ENCODE measurements at places on chromosomes 2 and 18.

- no peak for DNase-seq
Observed at GRCh38 chr2:162091325-162092007, 17.5 kb upstream of the DPP4 start.

DNA sequence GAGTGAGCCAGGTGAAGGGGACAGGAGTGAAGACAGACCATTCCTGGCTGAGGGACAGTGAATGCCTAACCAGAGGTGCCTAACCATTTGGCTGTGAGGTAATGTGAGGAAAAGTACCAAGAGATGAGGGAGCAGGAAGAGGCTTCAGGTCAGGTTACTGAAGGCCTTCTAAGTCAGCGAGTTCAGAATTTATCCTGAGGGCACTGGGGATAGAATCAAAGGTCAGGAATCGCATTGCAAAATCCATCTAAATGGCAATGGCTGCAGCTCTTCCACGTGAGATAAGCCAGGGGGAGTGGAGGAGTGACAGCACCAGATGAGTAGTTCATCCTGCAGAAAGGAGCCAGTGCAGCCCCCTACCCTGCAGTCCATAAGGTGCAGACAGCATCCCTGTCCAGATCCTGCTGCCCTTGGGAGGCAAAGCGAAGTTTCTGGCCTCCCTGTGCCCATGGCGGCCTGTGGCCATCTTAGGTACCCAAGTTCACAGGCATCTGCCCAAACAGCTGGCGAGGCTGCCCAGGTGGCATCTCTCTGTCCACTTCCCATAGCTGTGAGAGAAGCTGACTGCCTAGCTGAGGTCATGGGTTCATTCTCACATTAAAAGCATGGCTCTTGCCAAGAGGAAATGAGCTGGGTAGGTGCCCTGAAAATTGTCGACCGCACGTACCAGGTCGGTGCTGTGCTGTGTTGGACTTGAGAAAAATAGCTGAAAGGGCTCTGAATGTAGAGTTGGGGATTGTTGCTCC lies 49.5 kb downstream of the CYP27C1 start:
- no peak for DNase-seq

- no peak for DNase-seq
Observed at GRCh38 chr18:80022613-80023012, 11.6 kb upstream of the RBFA start.

DNA sequence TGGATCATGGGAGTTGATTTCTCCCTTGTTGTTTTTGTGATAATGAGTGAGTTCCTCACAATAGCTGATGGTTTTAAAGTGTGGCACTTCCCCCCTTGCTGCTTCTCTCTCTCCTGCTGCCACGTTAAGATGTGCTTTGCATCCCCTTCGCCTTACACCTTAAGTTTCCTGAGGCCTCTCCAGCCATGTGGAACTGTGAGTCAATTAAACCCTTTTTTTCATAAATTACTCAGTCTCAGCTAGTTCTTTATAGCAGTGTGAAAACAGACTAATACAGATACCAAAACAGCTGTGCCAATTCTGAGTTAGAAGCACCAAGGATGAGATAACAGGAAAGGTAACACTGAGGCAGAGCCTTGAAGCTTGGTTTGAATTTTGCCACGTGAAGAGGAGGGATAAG lies 44.7 kb downstream of the ITSN2 start:
- no peak for DNase-seq

DNA sequence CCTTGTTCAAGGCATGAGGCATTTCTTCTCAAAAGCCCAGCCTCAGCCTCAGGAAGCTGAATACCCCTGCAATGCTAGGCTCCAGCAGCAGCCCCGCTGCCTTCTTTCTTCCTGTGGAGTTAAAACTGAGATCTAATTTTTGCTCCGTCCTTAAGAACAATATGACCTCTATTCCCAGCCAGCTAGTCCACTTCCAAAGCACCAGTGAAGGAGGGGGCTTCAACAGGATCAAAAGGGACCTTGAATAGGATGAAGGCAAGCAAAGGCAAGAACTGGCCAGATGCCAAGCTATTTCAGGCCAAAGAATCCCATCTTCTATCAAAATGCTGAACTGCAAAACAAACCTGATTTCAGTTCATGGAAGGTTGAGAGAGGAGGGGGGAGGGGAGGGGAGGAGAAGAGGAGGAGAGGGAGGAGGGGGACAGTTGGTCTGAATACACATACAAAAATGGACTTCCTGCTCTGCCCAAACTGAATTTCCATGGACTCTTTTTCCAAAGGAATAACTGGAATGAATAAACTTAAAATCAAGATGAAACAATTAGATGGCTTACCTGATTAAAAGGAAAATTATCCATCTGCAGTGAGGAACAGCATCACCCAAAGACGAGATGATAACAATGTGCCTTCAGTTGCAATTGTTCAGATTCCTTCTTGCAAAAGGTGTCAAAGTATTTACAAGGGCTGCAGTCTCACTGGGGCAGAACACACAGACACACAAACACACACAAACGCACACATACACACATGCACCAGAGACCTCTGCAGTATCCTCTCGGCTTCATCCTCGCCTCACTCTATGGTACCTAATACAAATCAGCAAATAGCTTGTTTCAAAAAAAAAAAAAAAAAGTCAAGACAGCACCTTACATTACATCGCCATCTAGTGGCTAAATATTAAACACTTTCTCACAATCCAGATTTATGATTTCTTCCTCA lies at the start of gene SCN1A:
Gene SCN1A, minus strand, starts transcription at position 804 of the 939 bp plus-strand sequence. CDS start 54,399 bp downstream, outside the sequence.
- DNase-seq, result peak; percentile 30

- DNase-seq, result no peak
Observed at GRCh38 chr18:24490539-24490938, 30.1 kb downstream of the HRH4 start.

DNA sequence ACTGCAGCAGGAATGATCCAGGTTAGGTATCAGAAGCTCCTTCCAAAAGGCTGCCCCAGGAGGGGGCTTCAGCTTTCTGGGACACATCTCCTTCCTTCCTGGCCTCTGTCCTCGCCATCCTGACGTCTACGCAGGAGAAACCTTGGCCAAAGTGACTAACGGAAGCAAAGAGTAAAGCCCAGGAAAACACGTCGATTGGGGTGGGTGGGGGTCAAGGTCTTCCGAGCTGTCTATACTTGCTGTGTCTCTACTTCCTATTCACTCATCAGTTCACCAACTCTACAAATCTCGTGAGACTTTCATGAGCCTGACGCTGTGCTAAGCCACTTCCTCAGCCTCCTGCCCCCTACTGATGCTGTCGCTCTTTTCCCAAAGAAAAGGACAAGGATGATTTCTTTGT lies 212.6 kb downstream of the TNS1 start:
- DNase-seq, result no peak

- no peak for DNase-seq
Observed at GRCh38 chr2:42567806-42568400, 529 bp upstream of the MTA3 start.

GRCh38 chr18:58438958-58439300 lies 190.0 kb downstream of the ALPK2 start:
- DNase-seq, result no peak

DNA sequence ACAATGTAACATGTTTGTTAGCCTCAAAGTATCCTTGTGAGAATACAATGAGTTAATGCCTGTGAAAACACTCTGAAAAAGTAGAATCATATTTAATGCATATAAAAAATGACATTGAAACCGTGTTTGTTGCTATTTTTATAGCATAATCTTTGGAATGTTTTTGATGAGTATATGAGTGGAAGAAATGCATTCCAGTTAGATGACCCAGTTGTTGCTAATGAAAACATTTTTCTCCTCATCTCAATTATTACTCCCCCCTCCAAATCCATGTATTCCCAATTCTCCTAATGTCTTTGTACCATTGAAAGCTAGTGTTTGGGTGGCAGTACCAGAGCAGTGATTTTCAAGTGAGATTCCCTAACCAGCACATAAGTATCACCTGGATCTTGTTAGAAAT lies 67.1 kb upstream of the DSEL start:
- DNase-seq, result no peak

DNA sequence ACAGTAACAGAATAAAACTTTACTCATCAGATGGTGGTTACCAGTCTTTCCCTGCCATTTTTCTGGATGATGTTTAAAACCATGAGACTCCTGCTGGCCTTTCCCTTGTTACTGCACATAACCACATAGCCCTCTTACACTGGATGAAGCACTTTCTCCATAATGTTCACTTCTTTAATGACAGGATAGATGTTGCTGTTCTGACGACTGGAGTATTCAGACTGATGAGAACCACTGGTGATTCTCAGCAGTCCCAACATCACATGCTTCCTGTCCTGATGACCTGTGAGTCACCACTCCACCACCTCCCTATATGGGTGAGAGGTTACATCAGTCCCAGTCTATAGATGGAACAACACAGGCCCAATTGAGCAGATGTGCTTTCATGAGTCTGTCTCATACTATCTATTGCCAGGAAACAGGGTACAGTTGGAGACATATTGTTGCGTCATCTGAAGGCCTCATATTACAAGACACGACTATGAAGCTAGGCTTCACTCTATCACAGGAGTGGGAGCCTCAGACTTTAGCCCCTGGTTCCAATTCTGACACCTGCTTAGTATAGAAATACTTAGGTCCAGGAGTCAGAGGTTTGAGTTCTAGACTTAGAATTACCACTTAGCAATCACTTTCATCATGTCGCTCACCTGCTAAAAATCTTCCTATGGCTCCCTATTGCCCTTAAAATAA lies 145.7 kb upstream of the KLF7 start:
- DNase-seq, result peak; percentile 41

GRCh38 chr18:70371908-70372307 lies 83.1 kb downstream of the SOCS6 start:
- no peak for DNase-seq

GRCh38 chr18:53153281-53153680 lies 813.3 kb downstream of the DCC start:
- no peak for DNase-seq

Measured in NCI-H446 (cell line).